ENCODE measurements at places on chromosomes 2 and 18.

GRCh38 chr18:56823986-56824565 is 172.9 kb downstream of the WDR7 start:
- no peak for DNase-seq

DNA sequence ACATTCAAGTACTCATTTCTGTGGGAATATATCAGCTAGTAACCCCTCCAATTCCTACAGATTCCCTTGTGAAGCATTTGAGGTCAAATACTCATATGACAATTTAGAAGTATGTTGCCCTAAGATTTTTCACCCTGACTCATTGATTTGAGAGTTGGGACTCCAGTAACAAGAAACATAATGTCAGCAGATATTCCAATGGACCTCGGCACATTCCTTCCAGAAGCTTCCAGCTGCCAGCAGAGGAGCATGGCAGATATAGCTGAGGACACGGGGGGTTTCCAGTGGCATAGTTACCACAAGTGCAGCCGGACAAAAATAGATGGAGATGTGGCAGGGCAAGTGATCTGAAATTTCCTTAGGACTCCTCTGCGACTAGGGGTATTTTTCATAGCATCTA is 101.9 kb upstream of the ARHGAP28 start:
- DNase-seq: no peak

DNA sequence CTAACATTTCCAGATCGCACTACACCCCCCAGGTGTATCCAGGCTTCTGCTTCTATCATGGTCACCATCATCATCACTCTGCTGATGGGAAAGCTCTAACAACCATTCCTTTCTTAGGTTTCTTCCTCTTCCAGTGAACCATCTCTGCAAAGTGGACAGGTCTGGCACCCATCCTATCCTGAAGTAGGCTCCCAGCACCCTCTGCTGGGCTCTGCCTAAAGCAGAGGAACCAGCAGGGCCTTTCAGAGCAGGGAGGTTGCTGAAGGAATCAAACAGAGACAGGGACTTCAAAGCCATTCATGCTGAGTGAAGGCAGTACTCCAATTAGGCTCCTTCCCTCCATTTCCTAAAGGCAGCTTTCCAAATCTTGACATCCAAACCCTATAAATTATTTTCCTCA is 27.2 kb upstream of the SATB2 start:
- no peak for DNase-seq

GRCh38 chr2:232420463-232421188 is 14.0 kb downstream of the ALPG start:
- peak; percentile 58 for DNase-seq

DNA sequence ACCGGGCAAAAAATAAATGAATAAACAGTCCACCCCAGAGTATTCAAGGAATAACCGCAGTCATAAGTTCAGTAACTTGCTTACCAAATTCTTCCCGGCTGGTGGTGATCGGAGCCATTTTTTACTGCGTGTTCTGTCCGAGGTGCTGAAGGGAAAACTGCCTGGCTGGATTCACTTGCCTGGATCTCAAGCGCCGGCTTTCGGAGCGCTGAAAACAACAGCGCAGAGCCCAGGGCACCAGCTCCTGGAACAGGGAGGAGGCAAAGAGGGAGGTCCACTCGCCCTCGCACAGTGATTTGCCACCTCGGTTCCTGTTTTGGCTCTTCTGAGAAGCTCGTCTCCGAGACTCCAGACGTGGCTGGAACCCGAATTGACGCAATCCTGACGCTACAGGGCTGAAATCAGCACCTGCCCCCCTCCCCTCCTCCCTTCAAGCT is at the start of gene SYT4:
Gene SYT4, minus strand, starts transcription at position 327 of the 437 bp plus-strand sequence. Its CDS starts 209 bp downstream, at position 118.
- no peak for DNase-seq

DNA sequence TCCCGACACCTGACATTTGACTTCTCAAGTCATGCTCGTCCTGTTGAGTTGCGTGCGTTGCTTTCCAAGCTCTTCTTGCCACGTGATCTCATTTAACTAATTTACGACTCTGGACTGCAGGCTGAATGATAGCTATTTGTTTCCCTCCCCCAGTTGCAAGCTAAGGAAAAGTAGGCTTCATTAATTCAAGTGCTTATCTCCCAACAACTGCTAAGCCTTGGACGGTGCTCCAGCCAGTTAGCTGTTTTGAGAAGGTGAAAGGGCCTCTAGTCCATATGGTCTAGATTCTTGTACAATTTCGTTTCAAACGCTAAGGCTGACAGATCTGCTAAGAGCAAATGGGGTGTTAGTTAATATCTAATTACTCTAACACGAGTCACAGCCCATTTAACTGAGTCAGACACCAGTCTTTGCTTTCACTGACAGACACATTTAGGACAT is 21.1 kb downstream of the GPR45 start:
- no peak for DNase-seq

GRCh38 chr2:177271981-177272666 is 7.6 kb upstream of the NFE2L2 start:
- no peak for DNase-seq

DNA sequence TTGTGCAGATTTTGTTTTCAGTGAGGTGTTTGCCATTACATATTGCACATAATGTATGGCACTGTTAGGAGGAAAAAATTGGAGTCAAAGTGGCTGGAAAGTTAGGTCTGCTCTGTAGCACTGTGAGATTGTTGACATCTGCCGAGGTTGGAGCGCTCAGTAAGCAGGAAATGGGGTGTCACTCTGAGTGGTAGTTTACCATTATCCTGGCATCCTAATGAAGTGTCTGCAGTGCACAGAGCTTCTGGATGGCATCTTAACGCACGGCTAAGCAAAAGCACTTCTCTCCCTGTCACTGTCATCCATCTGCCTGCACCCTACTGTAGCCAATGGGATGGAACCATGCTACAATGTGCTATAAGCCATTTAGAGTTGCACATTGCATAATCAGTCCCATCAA is 561.9 kb downstream of the ARHGAP15 start:
- no peak for DNase-seq

DNA sequence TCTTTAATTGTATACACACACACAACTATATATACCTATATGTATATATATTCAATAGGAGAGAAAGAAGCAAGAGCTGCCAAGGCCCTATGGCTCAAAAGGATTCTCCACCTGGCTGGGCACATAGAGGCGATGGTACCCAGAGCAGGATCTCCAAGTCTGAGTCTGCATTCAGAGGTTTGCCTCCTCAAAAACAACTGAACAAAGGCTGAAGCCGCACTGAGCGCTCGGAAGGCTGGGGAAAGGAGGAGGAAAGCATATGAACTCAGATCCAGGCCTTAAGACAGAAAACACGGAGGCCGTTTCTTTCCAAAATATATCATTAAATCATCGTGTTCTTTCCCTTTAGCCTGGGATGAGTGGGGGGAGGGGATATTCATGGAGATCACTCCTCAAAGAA is 3.6 kb downstream of the HOXD12 start:
- no peak for DNase-seq

- no peak for DNase-seq
Measured at GRCh38 chr2:231318954-231319353, 76.6 kb upstream of the B3GNT7 start.

- DNase-seq: peak; percentile 23
Measured at GRCh38 chr2:159617646-159618045, 1.3 kb upstream of the BAZ2B start.

GRCh38 chr2:72015266-72015665 is 132.4 kb downstream of the CYP26B1 start:
- DNase-seq: no peak

- DNase-seq: no peak
Measured at GRCh38 chr2:144194326-144195071, 325.4 kb downstream of the ZEB2 start.

GRCh38 chr2:143422681-143423080 is 293.5 kb downstream of the ARHGAP15 start:
- DNase-seq: no peak

- no peak for DNase-seq
Measured at GRCh38 chr2:233011268-233011650, 1.8 kb downstream of the NGEF start.

GRCh38 chr18:44823782-44824181 is 143.1 kb downstream of the SETBP1 start:
- DNase-seq: no peak

DNA sequence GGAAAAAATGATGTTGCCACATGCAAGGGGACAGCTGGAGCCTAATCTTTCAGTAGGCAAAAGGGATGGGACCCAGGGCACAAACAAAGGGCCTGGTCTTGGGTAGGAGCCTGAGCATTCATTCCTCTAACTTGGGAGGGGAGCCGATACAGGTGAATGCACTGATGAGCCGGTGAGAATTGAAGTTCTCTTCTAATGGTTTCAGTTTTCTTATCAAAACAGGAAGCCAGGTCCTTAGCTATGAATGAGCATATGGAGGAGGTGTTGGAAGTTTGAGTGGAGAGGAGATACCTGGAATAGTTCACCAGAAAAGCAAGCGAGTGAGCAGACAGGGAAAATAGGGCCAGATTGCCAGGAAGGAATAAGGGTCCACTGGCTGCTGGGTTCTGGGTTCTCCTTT is 10.1 kb downstream of the DPP4 start:
- no peak for DNase-seq

DNA sequence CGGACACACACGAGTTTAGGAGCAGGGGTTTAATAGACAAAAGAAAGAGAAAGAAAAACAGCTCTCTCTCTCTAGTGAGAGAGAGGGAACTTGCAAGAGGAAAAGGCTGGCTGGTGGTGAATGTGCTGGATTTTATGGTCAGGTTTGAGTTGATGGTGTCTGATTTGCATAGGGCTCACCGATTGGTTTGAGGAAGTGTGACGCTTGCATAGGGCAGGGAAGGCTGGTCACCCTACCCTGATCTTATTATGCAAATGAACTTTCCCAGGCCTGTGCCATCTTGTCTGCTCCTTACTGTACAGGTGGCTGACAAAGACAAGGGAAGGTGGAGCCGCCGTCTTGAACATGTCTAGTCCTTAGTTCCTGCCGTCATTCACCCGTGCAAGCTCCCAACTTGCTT is 408.9 kb downstream of the RIT2 start:
- DNase-seq: no peak

DNA sequence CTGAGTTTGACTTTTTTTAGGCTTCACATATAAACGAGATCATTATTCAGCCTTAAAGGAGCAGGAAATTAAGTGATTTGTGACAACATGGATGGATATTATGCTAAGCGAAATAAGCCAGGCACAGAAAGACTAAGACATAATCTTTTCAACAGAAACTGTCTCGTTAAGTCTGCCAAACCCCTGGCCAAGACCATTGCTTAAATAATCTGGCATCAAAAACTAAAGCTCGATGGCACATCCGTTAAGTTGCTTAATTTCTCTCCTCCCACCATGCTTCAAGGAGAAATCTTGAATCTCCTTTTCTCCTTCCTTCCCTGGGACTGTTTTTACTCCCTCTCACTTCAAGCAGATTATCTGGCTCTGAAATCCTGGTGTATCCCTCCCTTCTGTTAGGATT is 140.3 kb downstream of the GALNT14 start:
- DNase-seq: no peak

Measured in HuH-7.5 (cell line).